ENCODE measurements at places on chromosomes 1 and 21.

GRCh38 chr1:62717483-62717882 is 29.3 kb upstream of the DOCK7 start:
- DNase-seq = no peak

- no peak for DNase-seq
These were observed 159.2 kb downstream of the AGBL4 start for GRCh38 chr1:49864581-49864980.

DNA sequence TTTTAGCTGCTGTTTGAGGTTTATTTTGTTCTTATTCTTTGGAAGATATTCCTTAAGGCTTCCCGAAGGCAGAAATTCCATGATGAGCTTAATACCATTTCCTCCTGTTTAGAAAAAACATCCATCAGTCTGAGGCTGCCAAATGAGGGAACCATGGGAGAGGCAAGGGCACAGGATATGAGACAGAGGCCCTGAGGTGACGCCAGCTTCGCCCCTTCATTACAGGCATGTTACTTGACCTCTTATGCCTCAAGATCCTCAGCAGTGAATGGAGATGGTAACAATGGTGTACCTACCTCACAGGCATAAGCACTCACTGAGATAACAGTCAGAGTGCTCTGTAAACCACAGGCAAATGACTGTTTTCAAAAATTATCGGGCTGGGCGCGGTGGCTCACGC is 93.6 kb downstream of the RAVER2 start:
- no peak for DNase-seq

- no peak for DNase-seq
These were observed 463.7 kb downstream of the KCNT2 start for GRCh38 chr1:196144588-196144987.

DNA sequence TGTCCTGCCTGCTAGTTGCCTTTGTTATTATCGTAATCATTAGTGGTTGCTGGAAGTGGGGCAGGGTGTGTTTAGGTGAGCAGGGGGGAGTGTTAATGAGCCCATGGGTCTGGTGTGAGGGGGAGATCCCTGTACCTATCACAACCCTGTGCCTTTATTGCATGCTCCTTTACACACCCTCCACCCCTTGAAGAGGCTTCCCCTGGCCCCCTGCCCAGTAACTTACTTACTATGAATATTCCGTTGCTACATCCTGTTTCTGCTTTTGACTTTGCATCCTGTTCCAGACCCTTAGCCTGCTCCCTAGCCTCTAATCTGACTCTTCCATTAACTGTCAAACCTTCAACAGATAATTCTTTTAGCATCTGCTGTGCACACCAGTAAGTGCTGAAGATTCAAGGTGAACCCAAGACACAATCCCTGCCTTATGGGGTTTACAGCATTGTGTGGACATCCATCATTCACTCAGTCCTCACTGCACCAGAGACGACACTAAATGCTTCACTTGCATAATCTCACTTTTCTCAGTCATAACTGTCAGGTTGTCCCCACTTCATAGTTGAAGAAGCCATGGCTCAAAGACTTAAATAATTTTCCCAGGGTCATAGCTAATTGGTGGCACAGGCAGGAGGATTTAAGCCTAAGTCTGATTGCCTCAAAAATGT is 47.9 kb downstream of the CDC7 start:
- no peak for DNase-seq

- no peak for DNase-seq
These were observed 2084.5 kb downstream of the MRPL39 start for GRCh38 chr21:23522751-23523150.

DNA sequence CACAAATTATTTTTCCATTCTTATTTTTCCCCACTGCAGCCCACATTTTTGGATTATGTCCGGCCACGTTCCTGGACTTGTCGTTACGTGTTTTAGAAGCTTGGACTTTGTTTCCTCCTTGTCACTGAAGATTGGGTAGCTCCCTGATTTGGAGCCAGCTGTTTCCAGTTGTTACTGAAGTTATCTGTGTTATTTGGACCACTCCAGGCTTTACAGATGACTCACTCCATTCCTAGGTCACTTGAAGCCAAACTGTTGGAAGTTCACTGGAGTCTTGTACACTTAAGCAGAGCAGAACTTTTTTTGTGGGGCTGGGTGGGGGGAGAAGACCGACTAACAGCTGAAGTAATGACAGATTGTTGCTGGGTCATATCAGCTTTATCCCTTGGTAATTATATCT is 12.2 kb upstream of the AXDND1 start:
- no peak for DNase-seq

DNA sequence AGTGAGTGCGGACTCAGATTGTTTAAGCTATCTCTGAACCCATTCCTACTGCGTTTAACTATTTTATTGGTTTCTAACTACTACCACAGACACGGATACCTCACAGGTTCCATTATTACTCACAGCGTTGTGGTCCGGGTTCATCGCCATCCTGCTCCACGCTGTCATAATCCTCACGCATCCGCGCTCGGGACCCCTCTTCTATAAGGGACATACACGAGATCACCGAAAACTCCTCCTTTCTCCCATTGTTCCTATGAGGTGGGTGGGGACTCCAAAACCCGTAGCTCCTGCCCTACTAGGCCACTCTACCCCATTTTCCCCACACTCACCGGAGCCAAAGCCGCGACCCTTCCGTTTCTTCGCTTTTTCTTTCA is 610 bp downstream of the RBM8A start:
- no peak for DNase-seq

GRCh38 chr1:53658489-53659230 is 80.3 kb downstream of the GLIS1 start:
- DNase-seq = no peak

- DNase-seq = no peak
These were observed 1.5 kb downstream of the TRNP1 start for GRCh38 chr1:26994787-26995517.

DNA sequence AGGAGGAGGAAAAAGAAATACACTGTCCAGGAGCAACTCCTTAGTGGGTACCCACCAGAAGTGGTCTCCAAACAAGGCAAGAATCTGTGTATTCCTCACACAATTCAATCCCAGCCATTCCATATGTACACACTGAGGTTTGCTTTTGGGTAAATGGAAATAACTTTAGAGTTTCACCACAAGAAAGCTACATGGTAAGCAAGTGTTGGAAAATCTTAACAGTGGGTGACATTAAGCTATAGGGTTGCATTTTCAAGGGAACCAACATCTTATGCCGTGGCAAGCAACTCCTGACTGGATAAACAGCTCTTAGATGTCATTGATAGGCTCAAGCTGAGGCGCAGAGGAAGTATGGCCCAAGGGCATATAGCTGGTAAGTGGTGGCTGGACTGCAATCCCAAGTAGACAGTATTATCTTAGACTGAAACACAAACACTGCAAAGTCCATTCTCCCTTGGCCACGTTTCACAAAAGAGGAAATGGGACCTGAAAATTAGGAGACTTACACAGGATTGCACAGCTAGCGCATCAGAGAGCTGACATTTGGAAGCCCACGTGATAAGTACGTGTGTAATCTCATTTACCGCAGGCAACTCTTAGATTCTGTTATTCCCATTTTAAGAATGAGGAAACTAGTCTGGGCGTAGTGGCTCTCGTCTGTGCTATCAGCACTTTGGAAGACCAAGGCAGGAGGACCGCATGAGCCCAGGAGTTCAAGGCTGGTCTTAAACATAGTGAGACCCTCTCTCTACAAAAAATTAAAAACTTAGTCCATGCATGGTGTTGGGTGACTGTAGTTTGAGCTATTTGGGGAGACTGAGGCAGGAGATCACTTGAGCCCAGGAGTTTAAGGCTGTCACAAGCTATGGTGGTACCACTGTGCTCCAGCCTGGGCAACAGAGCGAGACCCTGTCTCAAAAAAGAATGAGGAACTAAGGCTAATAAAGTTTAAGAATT is 4.0 kb upstream of the BRWD1 start:
- DNase-seq = no peak

GRCh38 chr1:98906361-98906760 is 98.3 kb downstream of the PLPPR5 start:
- no peak for DNase-seq

- DNase-seq = no peak
These were observed 510.4 kb upstream of the PTBP2 start for GRCh38 chr1:96211202-96211601.

DNA sequence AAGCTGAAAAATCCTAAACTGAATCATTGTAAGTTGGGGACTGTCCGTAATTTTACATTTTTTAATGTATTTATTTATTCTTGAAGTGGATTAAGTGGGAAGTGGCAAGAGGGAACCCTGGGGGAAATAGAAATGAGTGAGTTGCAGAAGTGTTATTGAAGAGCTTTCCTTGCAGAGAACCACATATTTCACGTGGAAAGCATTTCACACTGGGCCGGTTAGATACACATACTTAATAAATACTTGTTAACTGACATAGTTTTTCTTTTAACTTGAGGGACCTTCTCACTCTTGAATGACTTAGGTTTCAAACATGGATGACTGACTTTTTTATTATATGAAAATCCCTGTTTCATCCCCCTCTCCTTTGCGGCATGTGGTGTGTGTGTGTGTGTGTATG is 239.3 kb downstream of the LMO4 start:
- no peak for DNase-seq

DNA sequence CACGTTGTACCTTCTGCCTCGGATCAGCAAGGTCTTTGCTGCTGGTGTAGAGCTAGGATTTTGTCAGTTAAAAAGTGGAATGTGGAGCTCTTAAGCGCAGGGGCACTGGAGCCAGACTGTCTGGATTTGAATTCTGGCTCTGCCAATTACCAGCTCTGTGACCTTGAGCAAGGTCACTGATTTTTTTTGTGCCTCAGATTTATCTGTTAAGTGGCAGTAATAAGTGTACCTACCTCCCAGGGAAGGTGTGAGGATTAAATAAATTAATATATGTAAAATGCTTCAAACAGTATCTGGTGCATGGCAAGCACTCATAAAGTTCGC is 40.3 kb downstream of the UBE2U start:
- peak; percentile 71 for DNase-seq

DNA sequence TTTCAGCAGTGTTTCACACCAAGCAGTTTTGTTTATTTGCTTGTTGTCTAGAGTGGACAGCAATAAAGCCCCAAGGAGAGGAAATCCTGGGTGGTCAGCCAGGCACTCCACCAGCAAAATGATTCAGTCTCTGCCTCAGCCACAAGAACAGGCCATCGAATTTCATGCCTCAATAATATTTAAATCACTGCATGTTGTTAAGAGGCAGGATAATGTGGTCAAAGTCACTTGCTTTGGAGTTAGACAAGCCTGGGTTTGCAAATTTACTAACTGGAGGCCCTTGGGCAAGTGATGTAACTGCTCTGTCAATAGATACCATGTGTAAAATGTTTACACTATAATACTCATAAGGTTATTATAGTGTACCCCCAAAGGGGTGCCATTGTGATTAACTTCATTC is 349.6 kb downstream of the LMO4 start:
- DNase-seq = no peak

GRCh38 chr1:203671521-203672278 is 45.1 kb downstream of the ATP2B4 start:
- no peak for DNase-seq

DNA sequence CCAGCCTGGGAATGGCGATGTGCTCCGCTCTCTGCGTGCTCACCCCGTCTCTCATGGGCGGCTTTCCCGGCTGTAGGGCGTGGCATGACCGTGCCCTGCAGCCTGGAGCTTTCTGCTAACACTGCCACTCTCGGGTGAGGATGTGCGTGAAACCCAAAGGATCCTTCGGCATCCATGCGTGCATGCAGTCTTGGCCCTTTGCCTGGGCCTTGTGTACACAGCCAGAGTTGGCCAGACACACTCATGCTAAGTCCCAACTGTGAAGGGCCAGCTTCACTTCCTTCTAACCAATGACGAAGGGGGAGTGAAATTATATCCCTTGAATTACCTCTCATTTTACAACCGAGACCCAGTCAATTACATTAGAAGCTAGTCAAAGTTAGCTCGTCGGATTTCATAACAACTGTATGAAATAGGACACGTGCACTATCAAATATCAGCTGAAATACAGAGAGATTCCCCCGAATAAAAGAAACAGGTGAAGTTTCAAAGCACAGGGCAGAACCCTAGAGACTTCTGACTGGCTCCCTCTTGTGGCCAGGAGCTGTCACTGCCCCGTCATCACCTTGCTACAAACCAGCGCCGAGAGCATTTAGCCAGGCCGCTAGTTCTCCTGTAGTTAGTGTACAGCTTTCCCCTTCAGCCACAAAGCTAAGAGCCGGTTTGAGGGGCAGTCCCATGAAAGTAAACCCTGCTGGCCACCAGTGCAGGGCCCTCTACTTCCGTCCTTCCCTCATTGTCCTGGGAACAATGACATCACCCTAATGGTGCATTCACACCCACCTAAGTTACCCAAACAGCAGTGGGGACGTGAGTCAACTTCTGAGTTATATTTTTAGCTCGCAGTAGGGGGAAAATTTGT is 63.4 kb upstream of the COA6 start:
- peak; percentile 94 for DNase-seq

- no peak for DNase-seq
These were observed 45.9 kb downstream of the TRPM2 start for GRCh38 chr21:44399151-44399954.

DNA sequence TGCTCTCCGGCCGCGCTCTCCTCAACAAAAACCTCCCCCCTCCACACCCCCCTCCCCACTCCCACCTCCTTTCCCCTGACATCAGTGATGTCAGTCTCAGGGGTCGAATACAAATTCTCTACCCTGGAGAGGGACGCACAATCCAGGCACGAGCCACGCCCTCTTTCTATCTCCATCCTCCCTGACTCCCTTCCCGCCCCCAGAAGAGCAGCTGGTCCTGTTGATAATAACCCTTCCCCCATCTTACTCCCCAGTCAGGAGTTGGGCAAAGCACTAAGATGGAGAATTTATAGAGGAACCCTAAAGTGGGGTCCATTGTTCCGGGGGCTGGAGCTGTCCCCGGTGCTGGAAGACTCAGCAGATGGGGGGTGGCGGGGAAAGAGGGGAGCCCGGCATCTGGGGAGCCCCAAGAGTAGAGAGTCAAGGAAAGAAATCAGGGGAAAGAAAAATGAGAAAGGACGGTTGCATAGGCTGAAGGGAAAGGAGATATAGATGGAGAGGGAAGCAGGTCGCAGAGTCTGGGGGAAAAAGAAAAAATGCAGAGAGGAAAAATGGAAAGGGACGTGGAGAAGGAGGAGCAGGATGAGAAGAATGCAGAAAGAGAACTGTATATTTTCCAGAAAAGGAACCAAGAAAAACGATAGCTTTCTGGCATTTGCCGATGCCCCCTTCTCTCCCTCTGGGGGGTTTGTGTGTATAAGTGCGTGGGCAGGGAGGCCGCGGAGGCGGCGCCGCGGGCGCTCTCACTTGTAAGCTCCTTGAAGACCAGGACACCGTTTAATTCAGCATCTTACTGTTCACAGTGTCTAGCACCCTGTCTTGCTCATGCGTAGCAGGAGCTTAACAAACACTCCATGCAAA is at the start of gene CELF3:
Gene CELF3, minus strand, starts transcription at position 33 of the 861 bp plus-strand sequence. CDS start 783 bp downstream, outside the sequence.
- peak; percentile 55 for DNase-seq

DNA sequence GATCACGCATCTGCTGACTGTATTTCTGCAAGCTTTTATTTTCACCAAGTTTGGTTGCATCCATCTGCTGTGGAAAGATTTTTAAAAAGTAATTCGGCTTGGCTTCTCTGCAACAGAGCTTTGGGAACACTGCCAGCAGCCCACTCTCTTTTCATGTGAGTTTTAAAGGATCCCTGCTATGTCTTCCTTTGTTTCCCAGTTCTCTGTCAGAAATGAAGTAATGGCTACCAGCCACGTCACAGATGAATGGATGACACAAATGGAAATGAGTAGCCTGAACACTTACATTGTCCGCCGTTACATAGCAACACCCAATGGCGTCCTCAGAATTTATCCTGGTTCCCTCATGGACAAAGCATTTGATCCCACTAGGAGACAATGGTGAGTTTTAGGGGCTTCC is 80.6 kb upstream of the RAVER2 start:
- DNase-seq = no peak

GRCh38 chr1:29753771-29754572 is 517.6 kb downstream of the PTPRU start:
- DNase-seq = no peak
